Occipital lobe (tissue), 3 donors: ENCODE measurements at places on chromosomes 16 and 17. TPM values are rescaled to one million over a fixed set of nuclear protein-coding genes. Genes with fewer than 3 reads are reported as not detected.

Gene ALDH3A1
- 0.31 TPM for total RNA-seq

Gene SLC35G6
- total RNA-seq: not detected

GRCh38 chr17:17352836-17353624, 49.9 kb downstream of the NT5M start:
- no peak for DNase-seq

DNA sequence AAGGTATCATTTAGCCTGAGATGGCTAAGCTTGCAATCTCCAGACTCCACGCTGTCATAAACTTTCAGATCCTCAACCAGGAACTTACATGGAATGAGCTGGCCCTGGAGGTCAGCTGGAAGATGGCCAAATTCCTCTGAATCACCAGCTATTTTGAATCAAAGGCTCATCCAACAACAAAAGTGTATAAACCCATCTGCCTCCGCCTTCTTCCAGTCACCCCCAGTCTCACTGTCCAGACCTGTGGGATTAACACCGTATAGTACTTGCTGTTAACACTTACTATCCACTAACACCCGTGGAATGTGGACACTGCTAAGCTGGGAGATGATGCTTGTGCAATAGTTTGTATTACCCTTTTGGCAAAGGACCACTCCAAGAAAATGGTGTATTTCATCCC, 1.9 kb upstream of the LCMT1 start:
- DNase-seq: no peak

DNA sequence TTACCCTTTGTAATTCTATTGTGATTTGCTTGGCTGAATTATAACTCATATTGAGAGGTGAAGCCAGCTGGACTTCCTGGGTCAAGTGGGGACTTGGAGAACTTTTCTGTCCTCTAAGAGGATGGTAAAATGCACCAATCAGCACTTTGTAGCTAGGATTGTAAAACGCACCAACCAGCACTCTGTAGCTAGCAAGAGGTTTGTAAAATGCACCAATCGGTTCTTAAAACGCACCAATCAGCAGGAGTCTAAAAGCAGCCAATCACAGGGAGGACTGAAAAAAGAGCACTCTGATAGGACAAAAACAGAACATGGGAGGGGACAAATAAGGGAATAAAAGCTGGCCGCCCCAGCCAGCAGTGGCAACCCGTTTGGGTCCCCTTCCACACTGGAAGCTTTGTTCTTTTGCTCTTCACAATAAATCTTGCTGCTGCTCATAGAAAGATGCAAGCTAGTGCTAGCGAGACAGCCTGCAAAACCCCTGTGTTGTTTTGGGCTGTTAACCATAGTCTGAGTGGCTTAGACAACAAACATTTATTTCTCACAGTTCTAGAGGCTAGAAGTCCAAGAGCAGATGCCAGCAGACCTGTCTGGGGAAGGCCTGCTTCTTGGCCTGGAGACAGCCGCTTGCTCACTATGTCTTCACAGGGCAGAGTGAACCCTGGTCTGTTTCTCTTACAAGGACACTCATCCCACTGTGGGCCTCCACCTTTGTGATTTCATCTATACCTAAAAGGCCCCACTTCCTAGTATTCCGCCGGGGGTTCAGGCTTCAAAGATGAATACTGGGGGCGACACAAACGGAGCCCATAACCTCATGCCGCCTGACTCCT, 39.0 kb upstream of the CRISPLD2 start:
- no peak for DNase-seq

DNA sequence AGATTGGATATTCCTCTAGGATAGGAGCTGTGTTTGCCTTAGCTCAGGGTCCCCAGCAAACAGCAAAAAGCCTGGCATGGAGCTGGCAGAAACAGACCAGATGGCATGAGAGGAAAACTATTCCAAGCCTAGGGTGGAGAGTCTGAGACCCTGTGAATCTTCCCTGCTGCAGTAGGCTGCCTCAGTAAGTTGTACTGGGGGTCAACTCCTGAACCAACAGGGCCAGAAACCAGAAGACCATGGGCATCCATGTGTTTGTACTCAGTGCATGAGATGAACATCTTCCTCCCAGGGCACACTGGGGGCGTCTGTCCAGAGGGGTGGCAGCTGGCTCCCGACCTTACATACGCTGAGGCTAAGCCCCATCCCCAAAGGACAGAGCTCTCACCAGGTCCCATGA, 214.4 kb downstream of the C16orf78 start:
- no peak for DNase-seq

DNA sequence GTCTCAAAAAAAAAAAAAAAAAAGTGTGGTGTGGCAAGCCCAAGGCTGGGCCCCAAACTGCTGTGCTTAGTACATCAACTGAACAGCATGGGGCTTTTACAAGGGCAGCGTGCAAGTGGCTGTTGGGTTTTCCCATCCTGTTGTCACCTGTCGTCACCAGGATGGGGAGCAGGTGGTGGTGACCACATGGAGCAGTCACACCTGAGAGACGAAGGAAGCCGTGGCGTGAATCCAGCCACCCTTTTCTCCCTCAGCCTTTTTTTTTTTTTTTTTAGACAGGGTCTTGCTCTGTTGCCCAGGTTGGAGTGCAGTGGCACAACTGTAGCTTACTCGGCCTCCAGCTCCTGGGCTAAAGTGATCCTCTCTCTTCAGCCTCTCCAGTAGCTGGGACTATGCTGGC, 4.1 kb upstream of the MRPL58 start:
- DNase-seq: no peak
